Stimulated activated CD4-positive, alpha-beta T cell treated with anti-CD3 and anti-CD28 coated beads, Interleukin-1b, Interleukin-23, amount 100 ng/mL, for 48 hours (primary cell): ENCODE measurements at places on chromosomes 6 and 20.

DNA sequence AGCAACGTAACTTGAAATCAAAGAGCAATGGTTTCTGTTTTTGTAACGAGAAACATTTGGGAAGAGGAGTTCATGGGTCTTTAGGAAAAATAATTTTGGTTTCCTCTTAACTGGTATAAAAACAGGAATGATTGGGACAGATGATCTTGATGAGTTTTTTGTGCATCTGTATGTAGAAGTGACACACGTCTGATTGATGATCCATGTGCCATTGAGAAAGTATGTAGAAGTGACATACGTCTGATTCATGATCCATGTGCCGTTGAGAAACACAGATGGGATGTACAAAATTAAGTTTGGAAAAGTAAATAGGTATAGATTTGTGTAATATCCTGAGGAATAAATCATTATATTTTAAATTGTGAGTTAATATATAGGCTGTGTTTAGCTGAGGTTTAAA lies 2.1 kb downstream of the KIAA1586 start:
- DNase-seq: no peak

DNA sequence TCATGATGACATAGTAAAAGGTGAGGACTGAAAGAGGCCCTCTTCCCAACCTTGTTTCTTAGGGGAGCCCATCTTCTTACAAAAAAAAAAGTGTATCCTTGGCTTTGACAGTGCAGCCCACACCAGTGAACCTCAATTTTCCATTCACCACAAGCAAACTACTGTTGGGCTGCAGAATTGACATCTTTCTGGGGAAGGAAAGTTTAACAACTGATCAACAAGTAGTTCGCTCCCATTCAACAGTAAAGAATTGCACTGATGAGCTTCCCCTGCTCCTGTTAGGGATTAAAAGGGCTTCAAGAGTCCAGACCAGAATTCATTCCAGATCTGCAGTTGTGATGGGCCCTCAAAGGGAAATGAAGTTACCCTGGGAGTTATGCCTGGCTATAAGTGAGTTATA lies 13.9 kb upstream of the CLIC5 start:
- DNase-seq: no peak

DNA sequence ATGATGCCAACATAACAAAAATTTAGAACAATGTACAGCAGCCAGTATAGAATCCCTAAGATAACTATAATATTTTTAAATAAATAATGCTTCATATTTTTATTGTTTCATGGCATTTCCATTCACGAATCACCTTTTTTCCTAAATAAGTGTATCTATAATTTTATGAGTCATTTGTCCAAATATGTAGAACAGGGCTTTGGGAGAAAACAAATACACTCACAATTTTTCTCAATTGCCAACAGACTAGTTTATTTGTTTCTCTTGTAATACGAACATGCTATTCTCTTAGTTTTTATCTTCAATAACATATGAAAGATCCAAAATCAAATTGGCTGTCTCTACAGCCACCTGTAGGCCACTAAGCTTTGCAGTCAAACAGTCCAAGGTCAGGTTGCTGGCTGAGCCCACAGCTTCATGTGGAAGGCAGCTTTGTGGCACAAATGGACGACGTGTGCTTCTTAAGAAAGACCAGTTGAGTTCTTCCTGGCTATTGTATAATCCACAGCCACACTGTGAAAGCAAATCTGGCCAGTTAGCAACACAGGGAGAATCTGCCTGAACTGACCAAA lies 29.0 kb downstream of the MKKS start:
- no peak for DNase-seq

DNA sequence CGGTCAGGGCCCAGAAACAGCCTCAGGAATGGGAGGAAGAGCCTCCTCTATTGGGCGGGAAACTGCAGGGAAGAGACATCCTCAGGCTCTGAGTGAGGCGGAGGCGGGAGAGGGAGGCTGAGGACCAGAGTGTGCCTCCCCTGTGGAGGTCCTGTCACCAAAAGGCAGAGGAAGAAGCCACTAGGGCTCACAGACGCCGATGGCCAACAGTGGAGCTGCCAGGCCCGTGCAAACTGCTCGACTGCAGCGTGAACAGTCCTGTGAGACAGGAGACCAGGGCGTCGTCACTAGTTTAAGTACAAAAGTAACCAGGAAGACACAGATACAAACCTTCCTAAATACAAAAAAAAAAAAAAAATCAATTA lies 82.7 kb downstream of the TAF4 start:
- no peak for DNase-seq

- DNase-seq: no peak
Measured at GRCh38 chr6:145842693-145843546, 28.3 kb upstream of the FBXO30 start.

GRCh38 chr20:4848041-4848440 lies 126.3 kb downstream of the PRND start:
- no peak for DNase-seq

GRCh38 chr6:165562421-165563090 lies 100.5 kb downstream of the PDE10A start:
- DNase-seq: no peak

- DNase-seq: no peak
Measured at GRCh38 chr6:160036790-160037206, 67.9 kb downstream of the IGF2R start.
